GM06990 (cell line): ENCODE measurements at places on chromosomes 16 and 17.

DNA sequence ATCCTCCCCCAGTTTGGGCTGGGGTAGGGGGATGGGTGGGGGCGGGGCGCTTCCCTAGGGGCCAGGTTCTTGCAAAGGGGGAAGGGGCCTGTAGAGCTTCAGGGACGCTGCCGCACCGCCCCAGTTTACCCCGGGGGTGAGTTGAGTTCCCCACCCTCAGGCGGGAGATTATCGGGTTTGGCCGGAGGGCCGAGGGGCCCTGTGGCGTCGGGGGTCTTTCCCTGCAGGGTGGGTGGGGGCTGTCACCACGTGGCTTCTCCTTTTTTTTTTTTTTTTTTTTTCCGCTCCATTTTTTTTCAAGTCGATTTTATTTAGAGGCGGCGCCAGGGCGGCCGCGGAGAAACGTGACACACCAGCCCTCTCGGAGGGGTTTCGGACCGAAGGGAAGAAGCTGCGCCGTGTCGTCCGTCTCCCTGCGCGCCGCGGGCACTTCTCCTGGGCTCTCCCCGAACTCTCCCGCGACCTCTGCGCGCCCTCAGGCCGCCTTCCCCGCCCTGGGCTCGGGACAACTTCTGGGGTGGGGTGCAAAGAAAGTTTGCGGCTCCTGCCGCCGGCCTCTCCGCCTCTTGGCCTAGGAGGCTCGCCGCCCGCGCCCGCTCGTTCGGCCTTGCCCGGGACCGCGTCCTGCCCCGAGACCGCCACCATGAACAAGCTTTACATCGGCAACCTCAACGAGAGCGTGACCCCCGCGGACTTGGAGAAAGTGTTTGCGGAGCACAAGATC lies at the start of gene IGF2BP1:
IGF2BP1 (plus strand) TSS at position 283 of the 724 bp plus-strand sequence; CDS start at position 644, 361 bp downstream.
- no peak for DNase-seq

DNA sequence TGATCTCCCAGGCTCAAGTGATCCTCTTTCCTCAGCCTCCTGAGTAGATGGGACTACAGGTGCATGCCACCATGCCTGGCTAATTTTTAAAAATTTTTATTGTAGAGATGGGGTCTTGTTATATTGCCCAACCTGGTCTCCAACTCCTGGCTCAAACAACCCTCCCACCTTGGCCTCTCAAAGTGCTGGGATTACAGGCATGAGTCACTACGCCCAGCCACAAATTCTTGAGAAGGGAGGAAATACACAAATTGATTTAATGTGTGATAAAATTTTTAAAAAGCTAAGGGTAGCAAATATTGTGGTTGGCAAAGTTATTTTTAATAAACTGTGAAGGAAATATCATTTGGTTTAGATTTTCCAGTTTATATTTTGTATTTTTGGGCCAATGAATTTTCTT lies 9.6 kb downstream of the ITGAD start:
- DNase-seq: no peak

DNA sequence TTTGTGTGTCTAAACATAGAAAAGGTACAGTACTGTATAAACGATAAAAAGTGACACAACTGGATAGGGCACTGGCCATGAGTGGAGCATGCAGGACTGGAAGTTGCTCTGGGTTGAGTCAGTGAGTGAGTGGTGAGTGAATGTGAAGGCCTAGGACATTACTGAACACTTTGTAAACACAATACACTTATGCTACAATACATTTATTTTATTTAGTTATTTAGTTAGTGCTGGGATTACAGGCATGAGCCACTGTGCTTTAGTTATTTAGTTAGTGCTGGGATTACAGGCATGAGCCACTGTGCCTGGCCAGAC lies 4.6 kb downstream of the CFAP20 start:
- no peak for DNase-seq

GRCh38 chr16:64543441-64543840 lies 578.4 kb downstream of the CDH11 start:
- DNase-seq: no peak

- DNase-seq: no peak
Measured at GRCh38 chr17:66392783-66393437, 90.5 kb downstream of the PRKCA start.

DNA sequence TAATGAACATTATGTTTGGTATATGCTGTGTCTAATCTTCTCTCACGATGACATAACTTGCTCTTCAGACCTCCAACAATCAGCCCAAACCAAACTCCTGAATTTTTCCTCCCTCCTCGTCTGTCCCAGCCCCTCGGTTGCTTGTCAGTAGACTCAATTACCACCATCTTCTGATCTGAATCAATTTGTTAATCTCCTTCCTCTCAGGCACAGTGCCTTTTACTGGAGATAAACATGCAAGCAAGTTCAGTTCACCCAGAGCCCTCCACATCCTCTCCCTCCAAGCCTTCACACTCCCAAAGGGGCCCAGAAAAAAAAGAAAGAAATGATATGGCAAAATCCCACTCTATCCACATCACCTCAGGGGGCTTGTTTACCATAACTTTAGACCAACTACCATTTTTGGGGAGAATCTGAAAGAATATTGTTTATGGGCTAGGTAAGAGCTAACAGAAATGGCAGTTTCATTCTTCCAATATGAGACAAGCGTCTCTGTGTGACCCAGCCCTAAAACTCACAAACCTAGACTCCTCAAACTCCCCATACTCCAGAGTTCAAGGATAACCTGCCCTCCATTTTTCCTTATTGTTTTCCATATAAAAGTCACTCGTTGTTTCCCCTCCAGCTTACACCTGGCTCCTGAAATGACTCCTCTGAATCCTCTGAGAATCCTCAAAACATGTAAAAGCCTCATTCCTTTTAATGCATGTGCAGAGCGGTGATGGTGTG lies 1.5 kb downstream of the TEX2 start:
- DNase-seq: no peak

DNA sequence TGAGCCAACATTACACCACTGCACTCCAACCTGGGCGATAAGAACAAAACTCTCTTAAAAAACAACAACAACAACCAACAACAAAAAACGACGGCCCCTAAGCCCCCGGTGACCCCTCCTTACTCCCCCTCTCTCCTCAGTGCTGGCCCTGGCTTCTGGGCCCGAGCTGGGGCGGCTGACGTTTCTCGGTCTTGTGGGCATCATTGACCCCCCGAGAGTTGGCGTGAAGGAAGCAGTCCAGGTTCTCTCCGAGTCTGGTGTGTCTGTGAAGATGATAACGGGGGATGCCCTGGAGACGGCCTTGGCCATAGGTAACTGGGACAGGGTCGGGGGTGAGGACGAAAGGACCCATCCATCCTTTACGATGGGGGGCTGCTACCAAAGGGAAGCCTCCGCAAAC lies 52.7 kb downstream of the MEAK7 start:
- DNase-seq: no peak

- no peak for DNase-seq
Measured at GRCh38 chr16:59170099-59170712, 436.1 kb upstream of the GOT2 start.

DNA sequence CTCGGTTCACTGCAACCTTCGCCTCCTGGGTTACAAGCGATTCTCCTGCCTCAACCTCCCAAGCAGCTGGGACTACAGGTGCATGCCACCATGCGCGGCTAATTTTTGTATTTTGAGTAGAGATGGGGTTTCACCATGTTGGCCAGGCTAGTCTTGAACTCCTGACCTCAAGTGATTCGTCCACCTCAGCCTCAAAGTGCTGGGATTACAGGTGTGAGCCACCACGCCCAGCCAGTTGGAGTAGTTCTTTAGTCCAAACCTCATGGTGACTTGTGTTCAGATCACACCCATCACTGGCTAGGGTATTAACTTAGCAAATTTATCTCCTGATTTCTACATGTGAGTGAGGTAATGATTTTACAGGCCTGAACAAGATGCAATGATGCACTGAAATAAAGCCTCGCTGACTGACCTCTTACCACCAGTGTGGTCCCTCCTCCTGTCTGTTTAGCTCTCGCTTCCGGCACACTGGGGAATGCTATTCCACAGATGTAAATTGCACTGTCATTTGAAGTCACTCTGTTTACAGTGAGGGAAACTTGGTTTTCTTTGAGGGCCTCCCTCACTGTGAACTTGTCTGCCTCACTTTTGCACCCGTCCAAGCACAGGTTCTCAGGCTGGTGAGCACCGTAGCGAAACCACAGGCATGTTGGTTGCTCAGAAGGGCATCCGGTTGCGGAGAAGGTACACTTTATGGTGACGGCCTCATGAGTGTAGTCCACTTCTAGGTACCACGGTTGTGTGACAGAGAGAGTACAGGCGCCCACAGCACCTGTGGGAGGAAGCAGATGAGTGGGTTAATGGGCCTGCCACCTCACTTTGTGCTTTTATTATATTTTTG lies 5.5 kb downstream of the IGSF6 start:
- DNase-seq: peak; percentile 81

DNA sequence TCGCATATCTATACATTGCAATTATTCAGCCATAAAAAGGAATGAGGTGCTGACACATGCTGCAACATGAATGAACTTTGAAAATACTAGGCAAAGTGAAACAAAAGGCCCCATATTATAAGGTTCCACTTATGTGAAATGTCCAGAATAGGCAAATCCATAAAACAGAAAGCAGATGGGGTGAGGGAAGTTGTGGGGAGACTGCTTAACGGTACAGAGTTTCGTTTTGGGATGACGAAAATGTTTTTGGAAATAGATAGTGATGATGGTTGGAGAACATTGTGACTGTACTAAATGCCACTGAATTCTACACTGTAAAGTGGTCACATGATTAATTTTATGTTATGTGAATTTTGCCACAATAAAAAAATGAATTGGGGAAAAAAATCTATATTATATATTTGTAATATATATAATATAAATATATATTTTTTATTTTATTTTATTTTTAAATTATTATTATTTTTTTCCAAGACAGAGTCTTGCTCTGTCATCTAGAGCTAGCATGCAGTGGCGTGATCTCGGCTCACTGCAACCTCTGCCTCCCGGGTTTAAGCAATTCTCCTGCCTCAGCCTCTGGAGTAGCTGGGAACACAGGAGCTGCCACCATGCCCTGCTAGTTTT lies 4.2 kb upstream of the GNA13 start:
- DNase-seq: no peak

GRCh38 chr17:28725166-28725659 lies 820 bp downstream of the TLCD1 start:
- no peak for DNase-seq

- DNase-seq: no peak
Measured at GRCh38 chr16:2587891-2588565, 50.2 kb downstream of the PDPK1 start.

GRCh38 chr17:33725675-33726271 lies 432.7 kb upstream of the ASIC2 start:
- no peak for DNase-seq

DNA sequence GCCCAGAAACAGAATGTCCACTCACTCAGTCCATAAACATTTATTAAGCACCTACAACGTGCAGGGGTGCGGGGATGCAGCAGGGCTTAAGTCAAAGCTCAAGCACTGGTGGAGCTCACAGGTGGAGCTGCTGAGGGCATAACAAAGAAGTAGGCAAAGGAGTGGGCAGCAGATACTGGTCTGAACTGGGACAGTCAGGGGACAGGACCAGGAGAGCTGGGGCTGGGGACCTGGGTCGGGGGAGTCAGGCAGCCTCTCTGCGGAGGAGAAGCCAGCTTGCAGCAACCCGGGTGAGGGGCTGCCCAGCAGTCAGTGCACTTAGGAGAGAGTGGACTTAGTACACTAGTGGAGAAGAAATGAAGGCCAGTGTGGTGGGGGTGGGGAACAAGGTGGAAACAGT lies 10.0 kb upstream of the TNFRSF13B start:
- DNase-seq: no peak

- no peak for DNase-seq
Measured at GRCh38 chr17:1920948-1921351, 91.1 kb downstream of the RPA1 start.

DNA sequence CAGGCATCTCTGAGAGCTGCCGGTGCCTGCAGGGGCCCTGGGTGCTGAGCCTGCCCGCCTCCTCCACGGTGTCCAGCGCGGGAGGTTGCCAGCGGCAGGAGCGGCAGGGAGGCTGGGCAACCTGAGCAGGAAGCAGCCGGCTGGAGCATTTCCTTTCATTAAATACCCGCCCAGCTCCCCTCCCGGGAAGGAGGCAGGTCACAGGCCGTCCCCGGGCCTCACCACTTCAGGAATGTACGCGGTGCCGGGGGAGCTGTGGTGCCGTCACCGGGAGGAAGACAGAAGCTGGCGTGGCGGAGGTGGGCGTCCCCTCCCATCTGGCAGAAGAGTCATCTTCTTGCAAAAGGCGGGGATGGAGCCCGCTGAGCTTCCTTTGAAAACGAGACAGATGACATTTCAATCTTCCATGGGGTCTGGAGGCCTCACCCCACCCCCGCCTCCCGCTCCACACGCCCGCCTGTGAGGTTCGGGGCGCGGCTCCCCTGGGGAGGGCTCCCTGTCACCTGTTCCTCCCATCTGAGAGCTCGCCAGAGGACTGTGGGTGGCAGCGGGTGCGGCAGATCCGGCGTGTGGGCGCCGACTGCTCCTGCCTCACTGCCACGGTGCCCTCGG lies 16.0 kb downstream of the SOX8 start:
- DNase-seq: no peak

GRCh38 chr17:73436954-73437353 lies 125.2 kb upstream of the CDC42EP4 start:
- DNase-seq: no peak

DNA sequence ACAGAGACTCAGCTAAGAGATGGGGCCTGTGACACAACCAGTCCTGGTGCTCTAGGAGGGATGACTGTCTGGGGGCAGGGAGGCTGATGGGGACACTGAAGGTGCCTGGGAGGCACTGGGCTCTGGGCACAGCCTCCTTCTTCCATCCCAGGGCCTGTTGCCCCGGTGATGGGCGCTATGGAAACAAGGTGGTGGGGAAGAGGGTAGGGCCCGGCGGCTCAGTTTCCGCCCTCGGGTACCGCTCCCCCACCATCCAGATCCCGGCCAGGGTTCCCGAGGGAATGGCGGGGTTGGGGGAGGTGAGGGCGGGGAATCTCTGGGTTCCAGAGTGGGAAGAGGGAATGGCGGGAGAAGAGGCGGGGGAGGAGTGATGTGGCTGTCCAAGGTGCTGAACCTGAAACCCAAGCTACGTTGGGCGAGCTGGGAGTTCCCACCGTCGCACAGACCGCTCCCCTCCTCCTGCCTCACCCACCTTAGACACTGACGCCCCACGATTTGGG lies 981 bp downstream of the KCNH4 start:
- no peak for DNase-seq

DNA sequence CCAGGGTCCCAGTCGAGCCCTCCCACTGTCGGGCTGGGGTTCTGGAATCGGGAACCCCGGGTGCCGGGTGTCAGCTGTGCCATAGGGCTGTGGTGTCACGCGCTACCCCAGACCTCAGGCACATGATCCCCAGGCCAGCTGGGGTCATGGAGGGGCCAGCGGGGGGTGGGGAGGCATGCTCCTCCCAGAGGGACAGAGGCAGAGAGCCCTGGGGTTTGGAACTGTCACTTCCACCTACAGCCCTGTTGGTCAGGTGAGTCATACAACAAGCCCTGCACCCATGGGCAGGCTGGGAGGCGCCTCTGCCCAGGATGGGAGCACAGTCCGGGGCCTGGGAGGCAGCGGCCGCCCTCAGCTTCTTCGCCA lies 63.0 kb downstream of the BAIAP2 start:
- no peak for DNase-seq

- DNase-seq: no peak
Measured at GRCh38 chr16:53911513-53911912, 207.6 kb downstream of the FTO start.
